ENCODE measurements at places on chromosomes 5 and 9.

DNA sequence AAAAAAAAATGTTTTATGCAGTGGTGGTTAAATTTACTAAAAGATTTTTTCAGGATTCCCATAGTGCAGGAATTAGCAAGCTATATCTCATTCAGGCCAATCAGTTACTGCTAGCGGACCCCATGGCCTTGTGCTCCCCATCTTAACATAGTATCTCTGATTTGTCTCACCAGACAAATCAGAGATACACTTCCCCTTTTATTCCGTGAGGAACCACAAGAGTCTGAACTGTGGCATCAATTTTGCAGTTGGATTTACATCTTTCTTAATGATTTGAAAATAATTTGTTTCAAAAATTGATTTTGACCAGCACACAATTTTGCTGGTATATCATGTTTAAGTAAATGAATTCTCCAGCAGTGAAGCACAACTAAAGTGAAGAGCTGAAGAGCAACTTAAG is 17.9 kb downstream of the ITGA1 start:
- peak; percentile 37 for DNase-seq

DNA sequence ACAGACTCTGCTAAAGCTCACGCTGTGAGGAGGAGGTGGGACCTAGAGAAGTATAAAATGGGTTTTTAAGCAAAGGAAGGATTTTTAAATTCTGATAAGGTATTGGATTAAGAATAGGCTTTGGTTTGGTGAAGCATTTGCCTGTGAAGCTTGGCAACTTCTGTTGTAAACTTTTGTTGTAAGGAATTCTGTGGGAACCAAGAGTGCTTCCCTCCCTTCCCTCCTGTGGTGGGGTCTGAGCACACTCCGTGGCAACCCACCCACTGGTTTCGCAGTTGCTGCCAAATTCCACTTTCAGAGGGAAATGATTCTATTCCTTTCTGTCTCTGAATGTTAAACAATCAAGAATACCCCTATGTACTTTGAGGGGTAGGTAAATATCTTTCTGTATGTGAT is 28.6 kb upstream of the GTF2H2C start:
- DNase-seq, result no peak

- DNase-seq, result no peak
Measured at GRCh38 chr9:123357743-123358059, 1.7 kb downstream of the CRB2 start.

- DNase-seq, result no peak
Measured at GRCh38 chr5:143691287-143691944, 120.5 kb upstream of the HMHB1 start.

- DNase-seq, result peak; percentile 44
Measured at GRCh38 chr9:36023260-36024048, 13.3 kb upstream of the RECK start.

- DNase-seq, result no peak
Measured at GRCh38 chr5:11452852-11453251, 451.4 kb downstream of the CTNND2 start.

DNA sequence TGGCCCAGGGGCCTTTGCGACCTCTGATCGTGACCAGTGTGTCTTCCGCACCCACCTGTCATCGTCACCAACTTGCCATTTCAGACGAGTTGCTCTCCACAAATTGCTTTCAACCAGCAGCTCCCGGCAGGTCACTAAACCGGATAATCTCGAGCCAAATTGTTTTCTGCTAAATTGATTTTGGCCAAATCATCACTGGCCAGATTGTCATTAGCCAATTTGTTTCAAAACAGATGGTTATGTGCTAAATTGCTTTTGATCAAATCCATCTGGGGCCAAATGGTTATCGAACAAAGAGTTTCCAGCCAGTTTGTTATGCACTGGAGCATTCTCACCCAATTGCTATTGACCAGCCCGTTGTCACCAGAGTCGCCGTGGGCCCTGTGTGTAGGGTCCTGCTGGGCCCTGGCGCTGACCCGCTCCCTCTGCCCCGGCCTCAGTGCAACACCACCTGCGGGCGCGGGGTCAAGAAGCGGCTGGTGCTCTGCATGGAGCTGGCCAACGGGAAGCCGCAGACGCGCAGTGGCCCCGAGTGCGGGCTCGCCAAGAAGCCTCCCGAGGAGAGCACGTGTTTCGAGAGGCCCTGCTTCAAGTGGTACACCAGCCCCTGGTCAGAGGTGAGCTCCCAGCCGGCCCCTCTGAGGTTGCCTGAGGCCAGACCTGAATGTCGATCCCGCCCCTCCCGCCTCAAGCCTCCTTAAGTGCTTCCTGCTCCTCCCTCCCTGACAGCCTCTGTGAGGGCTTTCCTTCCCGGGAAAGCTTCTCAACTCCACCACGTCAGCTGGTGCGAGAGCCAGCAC is 35.6 kb downstream of the ADAMTSL2 start:
- DNase-seq, result no peak

- DNase-seq, result peak; percentile 22
Measured at GRCh38 chr5:111511831-111512374, 432 bp downstream of the STARD4 start.

DNA sequence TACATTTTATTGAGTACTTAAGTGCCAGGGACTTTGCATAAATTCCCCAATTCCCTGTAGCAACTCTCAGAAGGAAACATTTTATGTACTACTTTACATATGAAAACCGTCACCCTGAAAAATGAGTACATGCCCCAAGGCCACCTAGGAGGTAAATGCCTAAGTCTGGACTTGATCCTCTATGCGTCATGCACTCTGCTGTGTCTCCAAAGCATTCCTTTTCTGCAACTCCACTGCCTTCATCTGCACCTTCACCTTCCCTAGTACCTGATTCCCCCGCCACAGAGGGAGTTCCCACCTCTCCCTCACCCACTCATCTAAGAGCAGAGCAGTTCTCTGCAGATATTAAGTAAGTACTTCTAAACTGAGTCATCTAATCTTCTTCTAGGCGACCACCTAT is 75.2 kb upstream of the HRH2 start:
- DNase-seq, result no peak

GRCh38 chr9:113596616-113597320 is 133.2 kb downstream of the RGS3 start:
- no peak for DNase-seq

DNA sequence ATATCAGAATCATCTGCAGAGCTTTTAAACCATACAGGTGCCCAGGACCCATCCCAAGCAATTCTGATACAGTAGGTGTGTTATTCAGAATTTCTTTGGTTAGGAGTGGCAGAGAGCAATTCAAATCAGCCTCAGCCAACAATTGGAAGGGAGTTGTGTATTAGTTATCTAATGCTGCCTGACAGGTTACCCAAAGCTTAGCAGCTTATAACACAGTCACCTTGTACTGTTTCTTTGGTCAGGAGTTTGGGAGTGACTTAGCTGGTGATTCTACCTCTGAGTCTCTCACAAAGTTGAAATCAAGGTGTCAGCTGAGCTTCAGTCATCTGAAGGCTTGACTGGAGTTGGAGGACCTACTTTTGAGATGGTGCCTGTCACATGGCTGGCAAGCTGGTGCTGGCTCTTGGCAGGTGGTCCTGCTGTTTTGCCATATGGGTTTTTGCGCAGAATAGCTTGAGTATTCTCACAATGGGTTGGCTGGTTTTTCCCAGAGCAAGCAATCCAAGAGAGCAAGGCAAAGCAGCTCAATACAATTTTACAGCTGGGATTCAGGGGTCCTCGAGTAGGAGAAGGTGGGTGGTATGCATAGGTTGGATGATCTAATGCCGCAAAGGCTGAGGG is 18.7 kb upstream of the CARNMT1 start:
- no peak for DNase-seq

- no peak for DNase-seq
Measured at GRCh38 chr5:157225469-157226422, 40.2 kb upstream of the CYFIP2 start.

- no peak for DNase-seq
Measured at GRCh38 chr9:935348-935965, 41.0 kb upstream of the DMRT3 start.

GRCh38 chr5:16600946-16601345 is 15.9 kb downstream of the RETREG1 start:
- DNase-seq, result no peak

DNA sequence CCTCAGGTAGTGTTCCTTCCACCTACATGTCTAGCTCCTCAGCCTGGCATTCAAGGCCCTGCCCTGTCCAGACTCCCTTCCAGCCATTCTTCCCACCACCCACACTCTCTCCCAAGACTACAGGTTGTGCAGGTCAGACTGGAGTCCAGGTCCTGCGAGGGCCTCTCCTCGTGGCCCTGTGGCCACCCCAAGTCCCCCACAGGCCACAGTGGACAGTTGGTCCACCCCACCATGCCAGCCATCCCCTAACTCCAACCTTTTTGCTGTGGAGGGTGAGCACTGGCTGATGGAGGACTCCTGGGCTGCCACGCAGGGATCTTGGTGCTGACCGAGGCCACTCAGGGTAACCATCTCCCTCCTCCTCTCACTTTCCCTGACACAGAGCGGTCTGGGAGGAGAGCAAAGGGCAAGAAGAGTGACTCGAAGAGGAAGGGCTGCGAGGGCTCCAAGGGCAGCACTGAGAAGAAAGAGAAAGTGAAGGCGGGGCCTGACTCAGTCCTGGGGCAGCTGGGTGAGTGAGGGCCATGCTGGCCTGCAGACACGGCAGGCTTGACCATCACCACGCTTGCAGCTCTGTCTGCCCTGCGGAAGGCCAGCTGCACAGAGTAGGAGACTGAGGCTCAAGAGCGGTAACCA is 51.0 kb downstream of the JADE2 start:
- DNase-seq, result no peak

DNA sequence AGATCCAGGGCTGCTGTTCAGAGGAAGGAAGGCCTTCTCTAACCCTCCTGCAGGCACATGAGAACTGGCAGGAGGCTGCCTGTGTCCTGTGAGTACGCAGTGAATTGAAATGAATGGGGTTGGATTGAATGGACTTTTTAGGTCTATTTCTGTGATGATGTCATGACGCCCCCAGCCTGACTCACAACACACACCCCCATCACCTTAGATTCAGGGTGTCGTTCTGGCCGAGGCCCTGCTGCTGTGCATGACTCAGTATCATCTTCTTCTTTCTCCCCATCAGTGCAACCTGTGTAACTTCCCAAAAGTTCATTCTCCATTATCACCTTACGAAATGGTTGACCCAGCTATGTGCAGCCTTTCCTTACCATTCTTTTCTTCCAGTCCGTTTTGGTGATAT is 5.4 kb downstream of the PCAT7 start:
- no peak for DNase-seq

GRCh38 chr5:167207081-167207480 is 1084.4 kb upstream of the WWC1 start:
- DNase-seq, result no peak

- peak; percentile 22 for DNase-seq
Measured at GRCh38 chr5:168679515-168679920, 100.3 kb upstream of the PANK3 start.
